A549 treated with AZD2906 at 1 μM for 4 hours (cell line): ENCODE measurements at places on chromosomes 7 and 10. TPM values are rescaled to one million over a fixed set of nuclear protein-coding genes. Genes with fewer than 3 reads are reported as not detected.

LMTK2 gene
- total RNA-seq: 8.1 to 10.8 TPM (median 9.1 TPM) in 5 replicates

C7orf33 gene
- total RNA-seq: not detected in 5 replicates

RPEL1 gene
- total RNA-seq: 0.07 TPM in 2 of 5 replicates, not detected in the others

SEMA3E gene
- total RNA-seq: 1.8 to 2.3 TPM (median 1.9 TPM) in 5 replicates

ZNF467 gene
- total RNA-seq: 0.92 to 1.6 TPM (median 1.2 TPM) in 5 replicates

COG5 gene
- total RNA-seq: 7.5 to 13.7 TPM (median 9.9 TPM) in 5 replicates
